Activated CD4-positive, alpha-beta T cell treated with anti-CD3 and anti-CD28 coated beads for 1 hour (primary cell): ENCODE measurements at places on chromosomes 2 and 18.

- no peak for DNase-seq
Measured at GRCh38 chr18:7521226-7521856, 45.8 kb upstream of the PTPRM start.

- DNase-seq: no peak
Measured at GRCh38 chr2:133292259-133292658, 276.0 kb downstream of the NCKAP5 start.

GRCh38 chr2:128779301-128780095, 460.8 kb upstream of the HS6ST1 start:
- DNase-seq: no peak

DNA sequence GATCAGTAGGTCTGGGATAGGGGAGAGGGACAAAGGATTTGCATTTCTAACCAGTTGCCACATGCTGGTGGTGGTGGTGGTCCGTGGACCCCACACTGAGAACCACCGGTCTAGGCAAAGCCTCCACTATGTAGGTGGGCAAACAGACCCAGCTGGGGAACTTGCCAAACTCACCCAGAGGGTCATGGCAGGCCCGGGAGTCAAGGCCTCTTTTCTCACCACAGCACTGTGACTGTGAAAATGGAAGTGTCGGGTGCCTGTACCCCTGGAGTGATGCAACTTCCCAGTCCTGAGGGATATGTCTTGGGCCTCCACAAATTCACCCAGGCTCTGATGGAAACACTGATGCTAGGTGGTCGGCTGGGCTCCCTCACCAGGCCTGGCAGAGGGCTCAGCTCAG, 101.2 kb upstream of the SMAD2 start:
- no peak for DNase-seq

- no peak for DNase-seq
Measured at GRCh38 chr2:15642815-15643500, 51.3 kb downstream of the DDX1 start.
